K562 (cell line): ENCODE measurements at places on chromosomes 1 and 21. TPM values are rescaled to one million over a fixed set of nuclear protein-coding genes. Genes with fewer than 3 reads are reported as not detected.
A peak's percentile ranks its signal among the peaks of the same experiment; 100 is the strongest.

Gene PRELP
- not detected in 2 replicates for polyA plus RNA-seq

- no peak for DNase-seq
Observed at GRCh38 chr1:85451236-85451830, 13.6 kb downstream of the DDAH1 start.

GRCh38 chr21:24310788-24311187 is 1296.5 kb downstream of the MRPL39 start:
- no peak for DNase-seq

DNA sequence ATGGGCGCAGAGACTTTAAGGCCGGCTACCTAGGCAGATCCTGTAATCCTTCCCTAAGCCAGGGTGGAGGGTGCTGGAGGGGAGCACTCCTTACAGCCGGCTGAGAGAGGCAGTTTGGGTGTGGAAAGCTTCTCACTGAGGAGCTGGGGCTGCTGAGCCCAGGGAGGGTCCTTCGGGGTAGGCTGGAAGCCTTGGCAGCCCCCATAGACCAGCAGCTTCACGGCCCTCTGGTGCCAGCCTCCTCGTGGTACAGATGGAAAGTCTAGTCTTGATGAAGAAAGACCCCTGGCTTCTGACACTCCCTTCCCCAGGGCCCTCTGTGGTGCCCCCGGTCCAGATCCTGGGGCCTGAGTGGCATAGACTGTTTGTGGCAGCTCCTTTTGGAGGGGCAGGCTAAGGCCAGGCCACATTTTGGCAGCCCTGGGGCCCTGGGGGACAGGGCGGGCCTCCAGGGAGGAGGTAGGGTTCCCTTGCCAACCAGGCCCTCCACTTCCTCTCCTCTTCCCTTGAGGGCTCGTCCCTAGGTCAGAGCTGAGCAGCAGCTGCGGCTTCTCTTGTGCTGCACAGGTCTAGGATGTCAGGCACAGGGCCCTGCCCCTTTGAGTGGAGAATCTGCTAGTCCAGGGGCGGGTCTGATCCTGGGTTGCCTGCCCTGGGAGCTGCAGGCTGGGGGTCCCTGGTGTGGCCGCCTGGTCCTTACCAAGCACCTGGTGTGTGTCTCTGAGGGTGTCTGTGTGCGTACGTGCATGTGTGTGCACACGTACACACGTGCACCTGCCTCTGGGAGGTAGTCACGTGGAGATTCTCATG is 4.8 kb downstream of the AMPD2 start:
- no peak for DNase-seq

DNA sequence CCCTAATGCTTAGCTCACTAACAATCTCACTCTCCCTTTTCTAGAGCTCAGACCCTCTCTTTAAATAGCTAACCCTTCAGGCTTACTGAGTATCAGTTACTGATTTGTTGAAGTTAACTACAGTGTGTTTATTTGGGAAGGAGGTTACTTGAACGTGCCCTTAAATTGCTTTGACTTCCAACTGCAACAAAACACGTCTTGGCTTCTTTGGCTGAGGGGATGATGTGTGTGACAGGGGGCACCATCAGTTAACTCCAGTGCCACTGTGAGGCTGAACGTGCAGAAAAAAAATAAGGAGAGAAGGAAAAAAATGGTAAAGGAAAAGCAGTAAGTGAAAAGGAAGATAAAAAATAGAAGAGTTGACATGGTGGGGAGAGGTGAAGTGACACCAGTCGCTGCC is 75.1 kb upstream of the NRIP1 start:
- no peak for DNase-seq

Gene KCNE1
- 0.05 TPM in 1 of 2 replicates, not detected in the other for polyA plus RNA-seq

GRCh38 chr1:226402739-226403165 is 5.1 kb downstream of the PARP1 start:
- DNase-seq = no peak

DNA sequence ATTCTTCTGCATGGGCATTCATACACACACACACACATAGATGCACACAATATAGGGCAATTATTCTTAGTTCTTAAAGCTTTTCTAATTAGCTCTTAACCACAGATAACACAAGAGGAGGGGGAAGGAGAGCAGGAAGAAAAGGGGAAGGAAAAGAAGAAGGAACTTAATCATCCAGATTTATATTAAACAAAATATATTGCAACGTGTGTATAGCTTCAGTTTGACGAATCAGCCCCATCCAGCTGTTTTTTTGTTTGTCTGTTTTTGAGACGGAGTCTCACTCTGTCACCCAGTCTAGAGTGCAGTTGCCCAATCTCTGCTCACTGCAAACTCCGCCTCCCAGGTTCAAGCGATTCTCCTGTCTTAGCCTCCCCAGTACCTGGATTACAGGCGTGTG is 21.7 kb upstream of the ANKRD13C start:
- no peak for DNase-seq

Gene NUAK2
- 0.19 and 0.45 TPM in 2 replicates for polyA plus RNA-seq

GRCh38 chr1:32496127-32496526 is 31.3 kb downstream of the ZBTB8B start:
- peak; percentile 29 for DNase-seq

- DNase-seq = no peak
Observed at GRCh38 chr1:100130552-100131077, 2.1 kb downstream of the SASS6 start.

DNA sequence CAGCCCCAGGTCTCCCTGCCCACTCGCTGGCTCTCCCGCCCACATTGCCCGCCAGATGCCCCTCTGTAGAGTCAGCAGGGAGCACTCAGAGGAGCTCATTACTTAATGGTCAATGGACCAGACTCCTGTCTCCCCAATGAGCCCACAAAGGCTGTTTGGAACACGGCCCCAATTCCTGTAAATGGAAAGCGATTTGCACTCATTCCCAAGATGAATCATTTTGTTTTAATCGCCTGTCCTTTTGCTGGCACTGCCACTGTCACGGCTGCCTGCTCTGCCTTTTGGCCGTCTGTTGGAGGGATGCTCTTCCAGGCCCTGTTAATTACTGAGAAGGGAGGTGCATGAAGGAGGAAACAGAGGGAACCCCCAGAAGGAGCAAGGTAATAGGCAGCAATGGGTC is 44.8 kb upstream of the ATP2B4 start:
- no peak for DNase-seq

Gene GNG4
- 0.08 TPM in 1 of 2 replicates, not detected in the other for polyA plus RNA-seq

DNA sequence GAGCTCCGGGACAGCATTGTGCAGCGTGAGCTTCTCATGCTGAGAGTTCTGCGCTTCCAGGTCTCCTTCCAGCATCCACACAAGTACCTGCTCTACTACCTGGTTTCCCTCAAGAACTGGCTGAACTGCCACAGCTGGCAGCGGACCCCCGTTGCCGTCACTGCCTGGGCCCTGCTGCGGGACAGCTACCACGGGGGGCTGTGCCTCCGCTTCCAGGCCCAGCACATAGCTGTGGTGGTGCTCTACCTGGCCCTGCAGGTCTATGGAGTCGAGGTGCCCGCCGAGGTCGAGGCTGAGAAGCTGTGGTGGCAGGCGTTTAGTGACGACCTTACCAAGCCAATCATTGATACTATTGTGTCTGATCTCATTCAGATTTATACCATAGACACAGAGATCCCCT is 186.4 kb downstream of the NR5A2 start:
- DNase-seq = no peak

GRCh38 chr1:169594391-169594790 is 8.1 kb upstream of the F5 start:
- no peak for DNase-seq

GRCh38 chr21:45074048-45074817 is at the start of gene ADARB1:
Gene ADARB1 (plus strand): TSS chr21:45074580. CDS start chr21:45171657, 97,077 bp downstream.
- DNase-seq = peak; percentile 88

GRCh38 chr1:165254896-165255625 is 101.5 kb downstream of the LMX1A start:
- DNase-seq = no peak

- no peak for DNase-seq
Observed at GRCh38 chr1:57506941-57507340, 83.1 kb upstream of the DAB1 start.

- DNase-seq = no peak
Observed at GRCh38 chr1:34982820-34983376, 2.2 kb downstream of the TMEM35B start.

- DNase-seq = no peak
Observed at GRCh38 chr1:159600894-159601293, 13.3 kb downstream of the APCS start.

Gene CFAP141
- not detected in 2 replicates for polyA plus RNA-seq

DNA sequence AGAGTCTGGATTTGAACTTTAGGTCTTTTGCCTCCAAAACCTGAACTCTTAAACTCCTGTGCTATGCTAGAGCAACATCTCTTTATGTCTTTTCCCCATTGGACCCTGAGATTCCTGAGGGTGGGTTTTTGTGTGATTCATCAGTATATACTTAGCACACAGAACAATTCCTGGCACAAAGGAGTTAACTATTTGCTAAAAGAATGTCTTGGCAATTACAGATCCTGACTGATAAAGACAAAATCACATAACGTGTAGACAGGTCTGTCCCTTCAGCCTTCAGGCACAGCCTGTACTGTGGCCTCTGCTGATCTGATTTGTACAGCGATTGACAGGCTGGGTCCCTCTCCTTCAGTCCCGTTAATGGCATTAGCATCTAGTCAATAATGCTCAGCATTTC is 162.4 kb upstream of the BEND5 start:
- DNase-seq = no peak

GRCh38 chr1:9278116-9278515 is 14.6 kb upstream of the SPSB1 start:
- DNase-seq = no peak

GRCh38 chr1:151681923-151682322 is 34.7 kb downstream of the CELF3 start:
- no peak for DNase-seq

GRCh38 chr1:179087665-179088064 is 5.8 kb downstream of the TOR3A start:
- peak; percentile 39 for DNase-seq

DNA sequence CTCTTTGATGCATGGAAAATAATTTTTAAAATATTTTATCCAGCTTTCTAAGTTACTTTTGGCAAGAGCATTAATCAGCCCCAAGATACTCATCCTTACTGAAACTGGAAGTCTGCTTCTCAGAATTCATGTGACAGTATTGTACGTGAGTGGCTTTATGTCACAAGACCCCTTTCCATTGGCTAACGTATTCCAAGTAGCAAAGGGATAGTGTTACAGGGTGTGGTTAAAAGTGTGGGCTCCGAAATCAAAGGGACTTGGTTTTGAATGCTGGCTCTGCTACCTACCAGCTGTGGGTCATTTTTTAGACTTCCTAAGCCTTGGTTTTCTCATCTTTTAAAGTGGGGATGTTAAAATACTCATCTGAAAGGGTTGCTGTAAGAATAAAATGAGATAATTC is 91.7 kb downstream of the RHOU start:
- DNase-seq = no peak

DNA sequence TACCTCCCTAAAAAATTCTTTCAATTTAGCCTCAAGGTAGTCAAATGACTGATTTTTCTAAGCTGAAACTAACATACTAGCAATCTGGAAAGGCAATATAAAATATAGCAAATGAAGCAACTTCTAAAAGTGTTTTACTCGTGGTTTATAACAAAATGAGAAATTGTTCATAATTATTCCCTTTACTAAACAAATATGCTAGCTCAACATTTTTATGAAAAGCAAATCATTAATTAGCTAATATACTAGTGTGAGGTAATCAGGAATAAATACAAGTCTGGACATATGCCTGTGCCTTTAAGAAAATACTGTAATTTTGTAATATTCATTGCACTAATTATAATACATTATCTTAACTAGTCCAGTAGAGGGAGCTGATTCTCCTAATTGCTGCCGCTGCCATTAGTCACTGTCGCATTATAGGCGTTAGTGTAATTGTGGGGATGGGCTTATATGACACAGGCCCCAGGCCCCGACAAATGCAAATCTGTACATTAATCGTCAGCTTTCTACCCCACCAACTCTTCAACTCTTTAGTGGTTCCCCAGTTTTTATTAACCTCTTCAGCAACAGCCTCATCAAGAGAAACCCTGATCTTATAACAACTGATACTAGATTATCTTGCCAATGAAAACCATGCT is 160.9 kb downstream of the GABPA start:
- DNase-seq = peak; percentile 37

GRCh38 chr1:39462074-39462473 is 29.4 kb upstream of the BMP8A start:
- no peak for DNase-seq

- no peak for DNase-seq
Observed at GRCh38 chr1:26218906-26219494, 15.0 kb upstream of the CEP85 start.

Gene HNRNPU
- polyA plus RNA-seq = 519 and 621 TPM in 2 replicates

Gene ARTN
- not detected in 2 replicates for polyA plus RNA-seq

- no peak for DNase-seq
Observed at GRCh38 chr21:16797966-16798365, 714.9 kb upstream of the CXADR start.

Gene OR2T35
- not detected in 2 replicates for polyA plus RNA-seq

- no peak for DNase-seq
Observed at GRCh38 chr1:959731-960362, 537 bp upstream of the KLHL17 start.

DNA sequence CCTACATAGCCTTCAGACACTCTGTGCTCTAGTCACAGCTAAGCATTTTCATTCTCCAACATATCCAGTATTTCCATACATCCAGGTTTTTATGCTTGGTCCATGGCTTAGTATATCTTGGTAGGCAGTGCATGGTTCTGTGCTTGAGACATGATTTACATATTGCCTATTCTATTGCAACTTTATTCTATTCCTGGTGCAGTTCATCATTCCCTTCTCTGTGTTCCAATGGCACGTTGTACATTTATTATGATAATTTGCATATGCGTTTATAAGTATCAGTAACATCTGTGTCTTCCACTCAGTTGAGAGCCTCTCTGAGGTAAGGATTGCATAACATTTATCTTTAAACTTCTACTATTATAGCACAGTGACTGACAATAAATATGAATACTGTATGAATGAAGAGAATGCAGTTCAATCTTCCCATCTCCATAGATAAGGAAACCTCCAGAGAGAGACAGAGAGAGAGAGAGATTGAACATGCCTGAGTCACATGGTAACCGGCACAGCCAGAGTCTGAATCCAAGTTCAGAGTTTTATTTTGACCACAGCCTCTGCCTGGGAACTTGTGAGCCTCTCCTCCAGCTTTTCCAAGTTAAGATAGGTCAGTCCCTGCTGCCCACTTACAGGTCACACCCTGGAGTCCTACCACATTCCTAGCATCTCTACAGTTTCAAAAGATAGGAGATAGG is 41.5 kb downstream of the PLPPR5 start:
- DNase-seq = no peak

Gene C1QTNF12
- polyA plus RNA-seq = 1.3 and 4.3 TPM in 2 replicates

DNA sequence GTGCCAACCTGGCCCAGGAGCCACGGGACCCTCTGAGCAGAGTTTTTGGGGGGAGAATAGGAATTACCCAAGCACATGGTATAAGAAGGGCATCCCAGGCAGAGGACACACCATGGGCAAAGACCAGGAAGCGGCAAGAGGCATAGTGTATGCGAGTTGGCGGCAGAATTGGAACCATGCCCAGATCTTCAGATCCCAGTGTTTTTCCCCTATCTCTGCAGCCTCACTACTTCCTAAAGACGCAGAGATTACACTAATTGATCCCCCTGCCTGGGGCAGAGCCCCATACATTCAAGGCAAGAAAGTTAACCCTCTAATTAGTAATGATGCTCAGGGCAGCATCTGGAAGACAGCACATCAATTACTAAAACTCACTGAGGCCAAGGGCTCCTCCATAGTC is 48.2 kb downstream of the SYT2 start:
- no peak for DNase-seq

- DNase-seq = no peak
Observed at GRCh38 chr1:192538407-192539296, 36.9 kb upstream of the RGS1 start.
